ENCODE measurements at places on chromosomes 1 and 21.

DNA sequence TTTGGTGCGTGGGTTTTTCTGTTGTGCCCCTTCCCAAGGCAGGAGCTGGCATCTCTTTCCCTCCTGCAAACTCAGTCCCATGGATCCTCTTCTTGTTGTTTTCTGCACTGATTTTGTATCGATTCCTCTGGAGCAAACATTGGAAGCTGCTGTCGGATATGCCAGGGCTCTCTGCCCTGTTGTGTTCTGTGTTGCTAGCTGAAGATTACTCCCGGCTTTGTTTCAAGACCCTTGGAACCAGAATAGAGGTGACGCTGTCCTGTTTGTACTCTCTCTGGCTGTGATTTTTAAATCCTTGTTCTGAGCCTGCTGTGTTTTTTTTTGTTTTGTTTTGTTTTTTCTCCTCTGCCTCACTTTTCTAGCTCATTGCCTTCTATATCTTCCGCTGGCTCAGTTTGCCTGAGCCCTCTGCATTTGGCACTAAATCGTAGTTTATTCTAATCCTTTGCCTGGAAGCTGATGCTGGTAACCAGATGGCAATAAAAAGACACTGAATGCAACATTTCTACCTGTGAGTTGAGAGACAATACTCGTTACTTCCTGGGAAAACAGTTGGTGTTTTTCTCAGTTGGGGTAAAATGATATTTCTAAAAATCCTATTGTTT, 67.0 kb downstream of the BACH1 start:
- no peak for DNase-seq

GRCh38 chr1:161499099-161500039, 5.9 kb upstream of the FCGR2A start:
- no peak for DNase-seq

DNA sequence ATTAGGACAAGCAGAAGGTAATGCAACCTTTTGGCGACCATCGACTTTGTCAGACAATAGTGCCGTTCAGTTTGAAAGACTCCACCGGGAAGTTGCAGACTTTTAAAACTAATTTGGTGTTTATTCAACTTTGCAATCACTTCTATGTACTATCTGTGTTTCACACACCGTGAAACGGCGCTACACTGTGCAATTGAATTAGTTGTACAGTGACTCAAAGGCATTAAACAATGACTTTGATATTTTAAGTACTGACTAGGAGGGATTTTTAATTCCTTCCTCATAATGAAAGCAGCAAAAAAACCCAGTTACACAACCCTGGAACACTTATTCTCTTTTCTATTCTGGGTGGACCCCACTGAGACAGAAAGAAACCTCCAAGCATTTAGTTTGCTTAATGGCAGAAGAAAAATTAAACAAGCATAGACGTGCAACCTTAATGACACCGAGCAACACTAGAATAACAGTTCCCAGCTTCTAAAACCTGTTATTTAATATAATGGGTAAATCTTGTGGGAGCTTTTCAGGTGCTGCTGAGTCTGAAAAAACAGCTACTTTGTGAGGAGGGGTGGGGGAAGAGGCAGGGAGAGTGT, 176.8 kb downstream of the LMO4 start:
- DNase-seq: no peak

GRCh38 chr1:17966341-17966740, 141.3 kb upstream of the IGSF21 start:
- no peak for DNase-seq

DNA sequence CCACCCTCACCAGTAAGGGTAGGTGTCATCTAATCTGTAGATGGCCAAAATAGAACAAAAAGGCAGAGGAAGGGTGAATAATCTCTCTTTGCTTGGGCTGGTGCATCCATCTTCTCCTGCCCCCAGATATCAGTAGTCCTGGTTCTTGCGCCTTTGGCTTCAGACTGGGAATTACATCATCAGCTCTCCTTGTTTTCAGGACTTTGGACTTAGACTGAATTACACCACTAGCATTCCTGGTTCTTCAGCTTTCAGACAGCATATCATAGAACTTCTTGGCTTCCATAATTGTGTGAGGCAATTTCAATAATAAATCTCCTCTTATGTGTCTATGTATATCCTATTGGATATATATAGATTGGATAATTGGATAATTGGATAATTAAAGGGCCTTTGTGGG, 403.0 kb upstream of the USP24 start:
- no peak for DNase-seq
